Urinary bladder (tissue), 4 donors: ENCODE measurements at places on chromosomes 6 and 20. TPM values are rescaled to one million over a fixed set of nuclear protein-coding genes. Genes with fewer than 3 reads are reported as not detected.

DNA sequence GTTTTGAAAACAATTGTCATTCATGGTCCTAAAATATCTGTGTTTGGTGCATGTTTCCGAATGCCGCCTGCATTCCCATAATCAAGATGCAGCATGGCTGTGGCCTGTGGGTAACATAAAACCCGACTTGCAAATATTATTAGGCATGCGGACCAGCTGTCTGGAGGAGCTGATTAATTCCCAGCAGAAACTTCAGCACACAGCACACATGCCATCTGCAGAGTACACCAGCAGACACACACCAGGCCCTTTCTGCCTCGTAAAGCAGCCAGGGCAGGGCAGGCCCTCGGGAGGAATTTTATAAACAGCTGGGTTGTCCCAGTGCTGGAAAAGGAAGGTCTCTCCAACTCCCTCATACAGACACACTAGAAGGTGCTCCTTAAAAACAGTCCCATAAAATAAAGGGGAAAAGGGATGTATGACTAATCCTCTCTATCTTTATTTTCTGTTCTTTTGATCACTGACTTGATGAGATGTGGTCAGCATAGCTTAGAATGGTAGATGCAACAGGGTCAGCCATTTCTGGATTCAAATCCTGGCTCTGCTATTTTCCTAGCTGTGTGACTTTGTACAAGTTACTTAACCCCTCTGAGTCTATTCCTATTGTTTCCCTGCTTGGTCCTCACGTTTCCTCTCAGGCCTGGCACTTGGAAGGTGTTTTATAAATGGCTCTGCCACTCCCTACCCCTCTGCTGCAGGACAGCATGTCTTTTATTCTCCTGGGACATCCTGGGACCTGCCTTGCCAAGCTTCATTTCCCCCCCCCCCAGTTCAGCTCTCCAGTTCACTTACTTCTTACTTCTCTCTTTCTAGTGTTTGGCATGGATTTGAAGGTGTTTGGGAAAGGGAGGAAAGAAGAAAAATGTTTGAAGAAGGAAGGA is 85.9 kb upstream of the TRAF3IP2 start:
- DNase-seq, result no peak

ATP9A gene
- 17.9 TPM for polyA plus RNA-seq

ALDH5A1 gene
- 4.6 TPM for polyA plus RNA-seq

- DNase-seq, result no peak
Measured at GRCh38 chr6:46948699-46949098, 27.0 kb upstream of the ADGRF5 start.

DNA sequence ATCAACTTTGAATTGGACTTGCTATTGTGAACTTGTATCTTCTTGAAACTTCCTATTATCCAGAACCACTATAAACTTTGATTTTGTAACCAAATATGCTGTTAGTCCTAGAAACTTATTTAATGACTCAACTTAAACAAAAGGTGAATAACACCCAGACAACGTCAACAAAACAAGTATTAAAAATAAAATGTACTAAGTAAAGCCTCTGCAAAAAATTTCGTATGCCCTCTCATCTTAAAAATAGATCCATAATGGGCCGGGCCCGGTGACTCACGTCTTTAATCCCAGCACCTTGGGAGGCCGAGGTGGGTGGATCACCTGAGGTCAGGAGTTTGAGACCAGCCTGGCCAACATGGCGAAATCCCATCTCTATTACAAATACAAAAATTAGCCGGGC is 401.7 kb downstream of the ESR1 start:
- DNase-seq, result no peak

GRCh38 chr20:32470025-32470861 is 112.1 kb downstream of the ASXL1 start:
- no peak for DNase-seq

GRCh38 chr6:93243231-93243778 is 176.1 kb downstream of the EPHA7 start:
- no peak for DNase-seq

DNA sequence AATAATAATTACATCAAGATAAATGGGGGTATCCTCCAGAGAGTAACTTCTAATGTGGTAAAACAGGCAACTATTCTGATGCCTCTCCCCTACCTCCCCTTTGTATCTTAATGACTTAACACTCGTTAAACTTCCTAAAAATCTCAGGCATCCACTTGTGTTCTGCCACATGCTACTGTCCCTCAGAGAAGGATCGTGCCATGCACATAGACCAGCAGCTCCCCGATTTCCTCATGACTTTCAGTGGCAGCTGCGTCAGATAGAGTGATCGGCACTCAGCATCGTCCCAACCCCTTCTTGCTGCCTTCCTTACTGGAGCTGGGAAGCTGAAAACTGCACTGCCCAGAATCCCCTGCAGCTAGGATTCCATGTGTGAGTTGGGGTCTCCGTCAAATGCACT is 32.1 kb downstream of the RIPOR2 start:
- no peak for DNase-seq

GRCh38 chr6:93319304-93319703 is 100.1 kb downstream of the EPHA7 start:
- no peak for DNase-seq

KIAA0408 gene
- polyA plus RNA-seq, result 14.9 TPM

GRCh38 chr20:48154040-48154765 is 368.9 kb upstream of the SULF2 start:
- no peak for DNase-seq

EDN1 gene
- 8.8 TPM for polyA plus RNA-seq

DZANK1 gene
- polyA plus RNA-seq, result 1.7 TPM

NKAIN4 gene
- polyA plus RNA-seq, result 0.23 TPM

DNA sequence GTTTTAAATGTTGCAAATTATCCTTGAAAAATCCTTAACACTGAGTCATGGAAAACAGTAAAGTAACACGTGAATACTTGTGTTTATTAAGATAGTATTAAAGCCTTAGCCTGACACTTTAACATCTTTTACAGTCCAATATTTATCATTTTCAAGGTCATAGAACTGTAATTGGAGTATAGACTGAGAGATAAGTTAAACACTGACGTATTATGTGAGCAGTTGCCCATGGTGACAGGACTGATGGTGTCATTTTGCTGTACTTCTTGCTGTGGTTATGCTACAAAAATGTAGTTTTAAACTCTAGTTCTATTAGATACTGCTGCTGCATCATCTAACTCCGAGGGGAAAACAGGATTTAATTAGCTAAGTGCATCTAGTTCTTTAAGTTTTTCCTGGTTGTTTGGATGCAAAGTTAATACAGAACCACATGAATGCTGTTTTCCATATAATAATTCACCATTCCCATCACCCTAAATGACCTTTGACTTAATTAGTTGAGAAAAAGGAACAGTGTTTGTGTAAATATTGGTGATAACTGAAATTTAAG is 37.8 kb downstream of the SLC2A12 start:
- no peak for DNase-seq

DNA sequence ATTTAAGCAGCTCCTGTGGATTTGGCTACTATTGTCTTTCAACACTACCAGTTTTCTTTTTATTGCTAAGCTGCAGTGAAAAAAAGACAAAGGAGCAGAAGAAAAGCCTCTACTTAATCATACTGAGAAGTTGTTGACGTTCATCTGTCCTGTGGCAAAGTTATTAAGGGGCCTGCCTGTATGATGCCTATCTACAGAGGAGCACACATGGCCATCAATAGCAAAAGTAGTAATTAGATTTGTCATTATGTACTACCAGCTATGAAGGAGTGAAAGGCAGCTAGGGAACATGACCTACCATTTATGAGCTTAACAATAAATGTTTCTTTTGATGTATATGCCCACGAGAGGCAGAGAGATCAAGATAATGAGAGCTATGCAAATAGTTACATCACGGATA is 620.9 kb downstream of the PHF3 start:
- DNase-seq, result no peak

RSPH4A gene
- 0.28 TPM for polyA plus RNA-seq

DNA sequence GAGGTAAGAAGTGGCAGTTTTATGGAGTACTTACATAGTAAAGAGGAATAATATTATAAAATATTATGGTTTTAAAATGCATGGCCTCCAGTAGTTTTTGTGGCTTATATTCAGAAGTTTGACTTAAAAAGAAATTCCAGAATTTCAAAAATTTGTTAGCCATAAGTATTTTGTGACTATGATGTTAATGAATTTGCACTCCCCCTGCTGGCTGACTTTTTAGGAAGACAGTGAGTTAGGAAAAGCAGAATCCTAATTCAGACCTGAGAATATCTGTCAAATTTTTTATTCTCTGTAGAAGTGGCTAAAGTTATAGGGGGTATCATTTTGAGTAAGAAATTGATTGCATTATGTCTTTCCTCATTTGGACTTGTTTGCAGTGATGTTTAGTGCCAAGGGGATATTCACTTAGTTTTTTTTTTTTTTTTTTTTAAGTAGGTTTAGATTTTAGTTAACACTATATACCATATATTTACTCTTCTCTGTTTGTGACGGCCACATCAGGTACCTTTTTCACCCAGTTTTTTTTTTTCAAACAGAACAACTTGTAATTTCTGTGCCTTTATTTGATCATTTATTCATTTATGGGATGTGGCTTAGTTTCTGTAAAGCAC is 40.8 kb downstream of the ZFAND3 start:
- DNase-seq, result no peak

NOX3 gene
- polyA plus RNA-seq, result not detected

GRCh38 chr6:100209323-100210136 is 215.5 kb upstream of the MCHR2 start:
- DNase-seq, result no peak

DNA sequence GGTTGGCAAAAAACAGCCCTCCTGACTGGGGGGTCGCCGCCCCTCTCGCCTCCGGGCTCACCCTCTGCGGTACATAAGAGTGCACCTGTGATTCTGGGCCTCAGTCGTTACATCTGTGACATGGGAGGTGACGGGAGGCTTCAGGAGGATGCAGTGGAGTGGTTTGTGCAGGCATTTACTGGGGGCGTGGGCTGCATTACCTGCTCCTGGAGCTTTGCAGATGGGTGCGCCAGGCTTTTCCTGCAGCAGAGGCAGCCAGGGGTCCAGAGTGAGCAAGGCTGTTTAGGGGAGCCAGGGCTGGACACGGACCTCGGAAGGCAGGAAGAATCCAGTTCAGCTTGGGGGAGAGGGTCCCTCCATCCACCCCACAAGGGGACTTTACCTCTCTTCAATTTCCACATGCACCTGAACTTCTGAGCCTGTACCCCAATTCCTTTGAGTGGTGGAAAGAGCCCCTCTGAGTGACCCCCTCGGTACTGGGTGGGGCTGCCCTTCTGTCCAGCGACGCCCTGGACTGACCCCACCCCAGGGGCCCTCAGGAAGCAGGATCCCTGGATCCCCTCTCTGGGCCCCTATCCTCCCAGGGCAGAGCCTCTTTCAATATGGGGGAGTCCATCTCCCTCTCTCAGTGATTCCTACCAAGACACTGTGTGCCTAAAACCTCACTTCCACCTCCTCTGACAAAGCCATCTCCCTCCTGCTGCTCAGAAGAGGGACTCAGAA is 134.0 kb downstream of the TAF4 start:
- DNase-seq, result no peak

- DNase-seq, result no peak
Measured at GRCh38 chr6:132354517-132355167, 46.6 kb downstream of the MOXD1 start.

DNA sequence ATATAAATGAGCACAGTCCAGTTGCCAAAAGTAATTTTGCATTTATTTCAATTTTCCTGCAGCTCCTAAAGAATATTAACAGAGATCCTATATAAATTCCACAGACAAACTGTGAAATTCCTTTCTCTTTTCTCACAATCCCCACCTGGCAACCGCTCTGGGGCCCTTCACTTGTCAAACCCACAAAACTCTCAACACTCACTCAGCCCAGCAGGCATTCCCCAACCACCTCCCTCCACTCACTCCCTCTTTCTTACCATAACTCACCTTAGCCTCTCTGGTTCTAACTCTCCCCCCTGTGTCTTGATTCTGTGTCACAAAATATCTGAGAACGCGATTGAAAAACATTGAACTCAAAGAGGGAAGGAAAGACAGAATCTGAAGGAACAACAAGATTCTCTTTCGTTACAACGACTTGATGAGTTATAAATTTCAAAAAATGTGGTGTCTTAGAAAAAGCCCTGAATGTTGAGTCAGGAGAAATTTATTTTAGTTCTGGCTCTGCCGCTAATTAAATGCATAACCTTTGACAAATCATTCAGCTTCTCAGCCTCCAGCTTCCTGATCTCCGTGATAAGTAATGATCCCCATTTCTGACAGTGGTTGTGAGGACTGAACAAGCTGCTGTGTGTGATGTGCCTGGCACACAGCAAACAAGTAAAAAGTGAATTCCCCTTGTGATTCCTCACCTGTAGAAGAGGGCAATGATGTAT is 87.9 kb downstream of the UNC5CL start:
- no peak for DNase-seq

DNA sequence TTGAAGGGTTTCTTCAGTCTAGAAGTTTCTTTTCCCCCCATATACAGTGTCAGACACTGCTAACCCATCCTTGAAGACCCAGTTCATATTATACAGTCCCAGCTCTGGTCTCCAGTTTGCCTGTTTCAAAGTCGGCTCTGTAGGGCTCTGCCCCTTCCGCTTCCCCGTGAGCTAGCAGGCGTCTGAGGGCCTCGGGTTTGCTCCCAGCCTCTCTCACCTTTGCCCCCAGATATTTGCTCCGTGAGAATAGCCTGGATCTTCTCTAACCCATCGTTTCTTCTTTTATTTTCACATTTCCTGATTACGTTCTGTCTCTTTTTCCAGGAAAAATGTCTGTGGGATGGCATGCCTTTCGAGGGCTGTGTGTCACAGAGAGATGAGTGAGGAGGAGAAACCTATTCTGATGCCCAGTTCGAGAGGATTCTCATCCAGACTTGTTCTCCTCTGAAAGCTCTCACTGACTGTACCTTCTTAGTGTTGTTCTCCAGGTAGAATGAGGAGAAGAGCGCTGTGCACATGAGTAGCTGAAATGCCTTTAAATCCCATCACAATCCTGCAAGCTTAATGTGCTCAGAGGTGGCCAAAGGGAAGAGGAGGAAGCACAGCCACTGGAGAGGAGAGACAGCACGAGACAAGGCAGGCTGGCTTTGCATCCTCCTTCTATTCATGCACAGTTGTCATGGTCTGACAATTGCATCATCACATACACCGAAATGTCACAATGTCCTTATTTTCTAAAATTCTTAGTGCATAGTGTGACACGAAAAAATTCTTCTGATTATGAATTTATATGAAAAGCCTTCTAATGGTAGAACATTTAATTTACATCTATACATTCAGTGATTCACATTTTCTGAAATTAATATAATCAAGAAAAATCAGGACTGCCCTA is 171.1 kb downstream of the FOXA2 start:
- DNase-seq, result no peak

GRCh38 chr20:1306316-1307135 is 22.4 kb downstream of the SDCBP2 start:
- DNase-seq, result no peak

- DNase-seq, result no peak
Measured at GRCh38 chr6:85008296-85009009, 244.1 kb upstream of the TBX18 start.

DNA sequence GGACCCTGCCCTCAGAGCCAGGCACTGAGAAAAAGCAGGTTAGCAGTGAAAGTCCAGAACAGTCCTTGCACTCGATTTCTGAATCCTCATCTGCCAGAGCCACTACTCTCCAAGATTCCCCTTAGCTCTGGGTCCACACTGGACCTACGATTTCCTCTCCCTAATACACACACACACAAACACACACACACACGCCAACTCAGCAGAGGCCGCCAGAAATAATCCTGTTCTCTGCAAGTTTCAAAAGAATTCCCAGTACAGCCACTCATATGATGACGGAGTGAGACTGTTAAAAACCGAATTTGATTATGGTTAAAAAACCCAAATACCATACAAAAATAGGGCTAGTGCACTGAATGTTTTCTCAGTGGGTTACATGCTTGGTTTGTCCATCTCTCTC is 90.8 kb downstream of the GMPR start:
- DNase-seq, result no peak

- no peak for DNase-seq
Measured at GRCh38 chr20:47405775-47406325, 49.4 kb upstream of the ZMYND8 start.
